CD4-positive, CD25-positive, alpha-beta regulatory T cell (primary cell): ENCODE measurements at places on chromosomes 6 and 20.

DNA sequence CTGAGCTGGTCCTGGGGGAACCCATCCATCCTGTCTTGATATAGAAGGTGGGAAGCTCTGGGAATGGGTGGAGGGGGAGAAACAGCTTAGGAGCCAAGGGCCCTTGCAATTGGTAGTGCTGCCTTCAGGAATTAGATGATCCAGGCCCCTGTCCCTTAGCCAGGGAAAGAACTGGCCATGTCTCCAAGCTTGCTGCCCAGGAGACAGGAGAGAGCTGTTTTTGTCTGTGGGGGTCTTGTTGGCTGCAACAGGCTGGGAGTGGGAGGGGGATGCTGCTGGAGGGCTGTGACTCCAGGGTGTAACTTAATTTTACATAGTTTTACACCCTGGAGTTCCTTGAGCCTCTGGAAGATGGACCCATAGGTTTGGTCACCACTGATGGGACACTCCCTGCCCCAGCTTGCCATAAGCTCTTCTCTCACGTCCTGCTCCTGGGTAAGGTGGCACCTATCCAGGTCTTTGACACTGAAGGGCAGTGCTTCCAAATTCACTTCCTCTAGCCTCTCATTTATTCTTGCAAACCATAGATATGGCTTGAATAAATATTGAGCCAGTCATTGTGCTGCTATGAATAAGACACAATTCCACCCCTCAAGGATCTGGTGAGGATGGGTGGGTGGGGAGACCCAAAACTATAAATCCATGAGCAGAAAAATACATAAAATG is 16.8 kb downstream of the VEGFA start:
- H3K27ac ChIP-seq, result no peak overlapping the region
- DNase-seq, result no peak
- no peak overlapping the region for H3K4me3 ChIP-seq
- no peaks in the 10 kb centered on the region for H3K4me1 ChIP-seq
- no peaks in the 10 kb centered on the region for H3K27me3 ChIP-seq

GRCh38 chr20:43529051-43529450 is 21.6 kb downstream of the L3MBTL1 start:
- no peak overlapping the region for H3K27ac ChIP-seq
- H3K27me3 ChIP-seq, result no peaks in the 10 kb centered on the region
- no peaks in the 10 kb centered on the region for H3K4me1 ChIP-seq

- DNase-seq, result peak; percentile 9
- no peaks in the 10 kb centered on the region for H3K36me3 ChIP-seq
- peaks cover 32% of the 10 kb centered on the region for H3K4me1 ChIP-seq
- H3K27me3 ChIP-seq, result no peaks in the 10 kb centered on the region
These were observed 1.1 kb upstream of the PHF10 start for GRCh38 chr6:169725125-169726048.

DNA sequence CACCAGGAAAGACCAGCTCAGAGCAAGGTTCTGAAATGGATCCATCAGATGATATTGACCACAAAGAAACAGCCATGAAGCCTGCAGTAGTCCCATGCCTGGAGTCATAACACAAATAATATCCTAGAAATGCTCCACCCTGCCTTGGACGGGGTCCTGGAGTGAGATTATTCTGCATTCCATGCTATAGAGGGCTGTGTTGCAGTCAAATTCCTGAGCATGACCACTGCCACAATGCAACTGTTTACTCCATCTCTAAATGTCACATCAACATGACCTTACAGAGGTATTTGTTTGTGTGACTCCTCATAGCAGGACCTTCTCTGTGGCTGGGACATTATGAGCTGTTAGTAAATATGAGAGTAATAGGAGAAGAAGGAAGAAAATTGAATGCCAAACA is 257.5 kb upstream of the TCF21 start:
- H3K36me3 ChIP-seq, result no peaks in the 10 kb centered on the region
- H3K27ac ChIP-seq, result no peak overlapping the region
- no peaks in the 10 kb centered on the region for H3K4me1 ChIP-seq
- DNase-seq, result no peak

DNA sequence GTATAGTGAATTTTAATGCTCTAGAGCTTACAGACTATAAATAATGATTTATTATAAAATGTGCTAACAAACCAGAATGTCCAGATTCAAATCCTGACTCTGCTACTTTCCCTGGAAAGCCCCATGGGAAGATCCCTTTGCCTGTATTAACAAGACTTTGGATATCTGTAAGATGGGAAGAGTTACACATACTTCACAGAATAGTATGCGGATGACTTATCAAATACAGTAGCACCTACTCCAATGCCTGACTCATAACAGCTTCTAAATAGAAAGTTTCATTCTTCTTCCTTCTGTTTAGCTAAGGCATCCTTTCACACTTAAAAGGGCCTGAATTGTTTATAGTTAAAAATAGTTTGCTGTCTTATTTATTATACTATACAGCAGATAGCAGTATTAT is 166.3 kb downstream of the KCNQ5 start:
- H3K4me1 ChIP-seq, result no peaks in the 10 kb centered on the region
- no peaks in the 10 kb centered on the region for H3K36me3 ChIP-seq
- no peak overlapping the region for H3K4me3 ChIP-seq

DNA sequence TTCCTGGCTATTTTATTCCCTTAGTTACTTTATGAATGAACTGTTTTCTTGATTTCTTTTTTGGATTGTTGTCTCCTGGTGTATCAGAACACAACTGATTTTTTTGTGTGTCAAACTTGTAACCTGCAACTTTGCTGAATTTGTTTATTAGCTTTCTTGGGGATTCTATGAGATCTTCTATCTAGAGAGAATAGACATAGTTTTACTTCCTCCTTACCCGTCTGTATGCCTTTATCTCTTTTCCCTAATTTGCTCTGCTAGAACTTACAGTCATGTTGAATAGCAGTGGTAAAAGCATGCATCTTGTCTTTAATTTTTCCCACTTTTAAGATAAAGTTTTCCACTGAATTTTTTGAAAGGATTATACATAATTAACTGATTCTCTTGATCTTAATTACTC is 13.2 kb downstream of the RNF146 start:
- no peak for DNase-seq
- no peak overlapping the region for H3K4me3 ChIP-seq
- no peaks in the 10 kb centered on the region for H3K4me1 ChIP-seq
- H3K27ac ChIP-seq, result no peak overlapping the region
- peaks cover 23% of the 10 kb centered on the region for H3K36me3 ChIP-seq

- no peaks in the 10 kb centered on the region for H3K4me1 ChIP-seq
- no peaks in the 10 kb centered on the region for H3K36me3 ChIP-seq
- no peaks in the 10 kb centered on the region for H3K27me3 ChIP-seq
- no peak for DNase-seq
- H3K4me3 ChIP-seq, result no peak overlapping the region
These were observed 85.1 kb downstream of the GJA1 start for GRCh38 chr6:121520337-121521163.

- no peak overlapping the region for H3K27ac ChIP-seq
- no peak overlapping the region for H3K4me3 ChIP-seq
- H3K36me3 ChIP-seq, result no peaks in the 10 kb centered on the region
- DNase-seq, result no peak
These were observed 115.7 kb downstream of the TAF4 start for GRCh38 chr20:61949714-61950640.

- peaks cover 4% of the 10 kb centered on the region for H3K4me1 ChIP-seq
- no peak overlapping the region for H3K27ac ChIP-seq
- no peak overlapping the region for H3K4me3 ChIP-seq
- H3K36me3 ChIP-seq, result no peaks in the 10 kb centered on the region
- DNase-seq, result no peak
These were observed 11.4 kb downstream of the CAPN11 start for GRCh38 chr6:44169886-44170570.

DNA sequence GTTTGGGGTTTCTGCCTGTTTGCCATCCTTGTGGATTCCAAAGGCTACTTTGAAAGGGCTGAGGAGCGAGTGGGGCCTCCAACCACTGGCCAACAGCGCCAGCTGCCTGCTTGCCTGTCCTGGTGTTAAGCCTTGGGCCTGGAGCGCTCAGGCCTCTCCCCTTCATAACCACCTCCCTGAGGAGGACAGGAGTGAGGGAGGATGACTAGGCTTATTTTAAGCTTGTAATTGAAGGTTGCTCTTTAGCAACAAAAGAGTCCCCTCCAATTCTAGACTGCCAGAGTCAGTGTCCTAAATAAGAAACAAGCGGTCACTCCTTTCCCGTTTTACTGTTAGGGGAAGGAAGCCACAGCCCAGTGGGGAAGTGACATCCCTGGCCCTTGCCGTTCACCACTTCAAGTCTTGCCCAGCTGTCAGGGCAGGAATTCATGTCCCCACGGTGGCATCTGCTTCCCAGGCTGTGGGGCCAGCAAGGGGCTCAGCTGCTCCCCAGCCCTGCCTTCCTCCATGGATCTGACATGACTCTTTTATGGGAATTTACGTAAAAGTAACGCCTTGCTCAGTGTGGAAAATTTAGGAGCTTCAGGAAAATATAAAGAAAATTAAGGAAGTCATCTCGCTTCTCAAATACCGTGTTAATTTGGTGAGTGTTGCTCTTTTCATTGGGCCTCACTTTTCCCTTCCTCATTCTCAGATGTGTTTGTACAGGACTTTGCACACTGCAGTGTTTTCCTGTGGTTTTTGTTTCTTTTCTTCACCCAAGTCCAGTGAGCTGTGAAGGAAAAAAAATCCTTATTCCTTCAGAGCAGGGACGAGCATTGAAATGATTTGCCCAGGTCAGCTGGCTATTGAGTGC is 57.8 kb downstream of the SSR1 start:
- H3K27me3 ChIP-seq, result no peaks in the 10 kb centered on the region
- no peak for DNase-seq
- no peak overlapping the region for H3K4me3 ChIP-seq
- H3K36me3 ChIP-seq, result peaks cover 4% of the 10 kb centered on the region
- no peaks in the 10 kb centered on the region for H3K4me1 ChIP-seq

DNA sequence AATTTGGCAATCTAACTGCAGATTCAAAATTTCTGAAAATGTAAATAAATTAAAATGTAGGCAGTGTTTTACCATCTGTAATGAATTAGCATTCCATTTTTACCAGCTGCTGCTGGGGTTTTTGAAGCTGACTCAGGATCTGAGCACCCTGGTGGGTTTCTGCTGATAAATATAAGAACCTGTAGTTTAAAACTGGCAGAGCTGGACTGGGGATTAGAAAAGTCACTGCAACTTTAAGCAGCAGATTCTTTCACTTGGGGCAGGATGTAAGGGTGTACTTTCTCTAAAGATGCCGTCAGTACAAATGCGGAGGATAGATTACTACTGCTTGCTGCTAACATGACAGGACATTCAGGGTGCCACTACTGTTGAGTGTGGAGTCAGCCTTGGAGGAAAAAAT is 341.8 kb downstream of the CDKAL1 start:
- H3K36me3 ChIP-seq, result no peaks in the 10 kb centered on the region
- no peak overlapping the region for H3K27ac ChIP-seq
- H3K4me1 ChIP-seq, result no peaks in the 10 kb centered on the region
- no peaks in the 10 kb centered on the region for H3K27me3 ChIP-seq

DNA sequence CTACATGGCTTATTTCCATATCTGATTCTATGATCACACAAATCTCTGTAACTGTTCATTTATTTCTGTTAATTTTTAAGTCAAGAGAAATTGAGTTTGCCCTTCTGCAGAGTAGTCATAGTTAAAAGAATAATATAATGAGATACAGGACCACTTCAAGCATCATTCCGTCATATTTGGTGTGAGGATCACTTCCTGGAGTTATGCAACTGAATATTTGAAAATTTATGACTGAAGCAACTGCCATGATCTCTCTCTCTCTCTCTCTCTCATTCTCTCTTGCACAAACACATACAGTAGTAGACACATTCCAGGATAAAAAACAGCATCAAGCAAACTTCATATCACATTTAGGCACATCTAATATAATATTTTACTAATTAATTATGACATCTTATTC is 116.4 kb downstream of the COL9A1 start:
- H3K4me1 ChIP-seq, result no peaks in the 10 kb centered on the region
- H3K36me3 ChIP-seq, result no peaks in the 10 kb centered on the region
- H3K4me3 ChIP-seq, result no peak overlapping the region
- DNase-seq, result no peak
- no peaks in the 10 kb centered on the region for H3K27me3 ChIP-seq

DNA sequence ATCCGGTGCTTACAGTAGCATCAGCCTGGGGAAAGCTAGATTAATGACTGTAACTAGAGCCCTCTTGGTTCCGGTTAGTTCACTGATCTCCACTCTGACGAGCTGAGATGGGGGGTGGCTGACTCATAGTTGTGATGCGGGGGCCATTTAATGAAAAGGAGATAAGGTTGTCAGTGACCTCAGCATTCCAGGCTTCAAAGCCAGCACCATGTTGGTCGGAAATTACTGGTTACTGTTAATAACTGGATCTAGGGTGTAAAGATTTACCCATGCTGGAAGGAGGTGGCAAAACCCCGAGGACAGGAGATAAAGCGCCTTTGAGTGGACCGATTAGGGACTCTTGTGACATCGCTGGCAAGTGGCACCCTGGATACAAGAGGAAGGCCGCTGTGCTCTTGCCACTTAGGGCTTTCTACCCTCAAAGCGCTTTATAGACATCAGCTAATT is 21.1 kb downstream of the FOXC1 start:
- H3K4me3 ChIP-seq, result no peak overlapping the region
- H3K27ac ChIP-seq, result no peak overlapping the region
- DNase-seq, result no peak
- H3K36me3 ChIP-seq, result no peaks in the 10 kb centered on the region

GRCh38 chr6:86595641-86596040 is 341.7 kb upstream of the HTR1E start:
- DNase-seq, result no peak
- no peak overlapping the region for H3K4me3 ChIP-seq
- H3K36me3 ChIP-seq, result no peaks in the 10 kb centered on the region
- no peak overlapping the region for H3K27ac ChIP-seq
- H3K27me3 ChIP-seq, result no peaks in the 10 kb centered on the region

DNA sequence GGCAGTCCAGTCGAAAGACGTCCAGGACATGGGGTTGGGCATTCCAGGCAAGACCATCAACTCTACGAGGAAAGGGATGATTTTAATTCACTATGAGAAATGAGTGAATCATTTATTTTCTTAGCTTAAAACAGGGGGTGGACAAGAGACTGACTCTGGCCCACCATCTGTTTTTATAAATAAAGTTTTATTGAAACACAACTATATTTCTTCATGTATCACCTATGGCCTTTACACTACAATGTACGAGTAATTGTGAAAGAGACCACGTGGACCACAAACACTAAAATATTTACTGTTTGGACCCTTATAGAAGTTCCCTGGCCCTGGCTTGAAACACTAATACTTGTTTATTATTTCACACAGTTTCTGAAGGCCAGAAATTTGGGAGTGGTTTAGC is 15.6 kb upstream of the RSPO4 start:
- no peaks in the 10 kb centered on the region for H3K27me3 ChIP-seq
- no peak overlapping the region for H3K4me3 ChIP-seq
- H3K4me1 ChIP-seq, result no peaks in the 10 kb centered on the region
- H3K27ac ChIP-seq, result no peak overlapping the region
- H3K36me3 ChIP-seq, result no peaks in the 10 kb centered on the region

DNA sequence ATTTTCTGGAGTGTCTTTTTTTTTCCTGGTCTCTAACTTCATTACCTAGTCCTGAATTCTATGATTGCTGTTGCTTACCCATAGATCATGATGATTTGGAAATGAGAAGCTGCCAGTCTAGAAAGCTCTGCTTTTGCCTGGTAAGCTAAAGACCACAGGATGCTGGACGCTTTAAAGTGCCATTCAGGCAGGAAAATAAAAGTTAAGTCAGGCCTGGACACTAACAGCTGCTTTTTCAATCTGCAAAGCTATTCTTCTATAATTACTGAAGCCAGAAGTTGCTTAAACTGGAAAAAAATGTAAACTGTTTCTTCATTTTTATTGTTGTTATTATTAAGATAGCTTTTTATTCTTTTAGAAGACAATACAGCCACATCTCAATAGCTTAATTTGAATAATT is 129.8 kb upstream of the SPACA1 start:
- H3K4me1 ChIP-seq, result no peaks in the 10 kb centered on the region
- H3K27ac ChIP-seq, result no peak overlapping the region
- H3K4me3 ChIP-seq, result no peak overlapping the region
- H3K27me3 ChIP-seq, result peaks cover 3% of the 10 kb centered on the region
- no peak for DNase-seq
